Left ventricle myocardium inferior (tissue), 1 donor: ENCODE measurements at places on chromosomes 5 and 9. TPM values are rescaled to one million over a fixed set of nuclear protein-coding genes. Genes with fewer than 3 reads are reported as not detected.

GRCh38 chr5:80895523-80895922 is 64.6 kb upstream of the RASGRF2 start:
- no peak for DNase-seq

DNA sequence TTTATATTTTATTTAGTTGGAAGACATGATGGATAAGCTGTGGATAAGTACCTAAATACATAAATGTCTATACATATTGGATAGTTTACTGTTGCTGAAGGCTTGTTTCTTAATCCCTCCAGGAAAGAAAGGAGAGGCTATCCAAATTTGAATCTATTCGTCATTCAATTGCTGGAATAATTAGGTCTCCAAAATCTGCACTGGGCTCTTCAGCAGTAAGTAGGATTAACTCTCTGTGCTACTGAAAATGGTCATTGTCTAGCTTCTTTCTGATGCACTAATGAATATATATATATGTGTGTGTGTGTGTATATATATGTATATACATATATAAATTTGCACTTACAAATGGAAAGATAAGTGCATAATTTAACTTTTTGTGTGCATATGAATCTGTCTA is 198.3 kb downstream of the FER start:
- DNase-seq, result no peak

DNA sequence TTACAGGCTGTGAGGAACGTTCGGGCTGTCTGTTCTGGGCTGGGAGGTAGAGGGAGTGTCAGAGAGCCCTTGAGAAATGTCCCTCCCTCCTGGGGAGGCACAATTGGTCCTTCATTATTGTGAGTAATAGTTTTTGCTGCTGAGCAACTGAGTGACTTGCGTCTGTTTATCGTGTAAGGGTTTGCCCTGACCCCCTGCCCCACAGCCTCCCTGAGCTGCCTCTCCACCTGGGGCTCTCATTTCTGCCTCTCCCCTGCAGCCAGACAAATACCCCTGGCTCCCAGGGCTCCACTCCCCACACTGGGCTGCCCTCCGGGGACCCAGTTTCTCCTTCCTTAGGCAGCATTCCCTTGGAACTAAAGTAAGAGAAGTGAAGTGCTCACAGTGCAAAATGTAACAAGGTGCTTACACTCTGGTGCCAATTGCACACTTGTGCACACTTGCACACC is 174.9 kb upstream of the MVB12B start:
- DNase-seq, result no peak

- no peak for DNase-seq
Measured at GRCh38 chr5:89981878-89982773, 427.4 kb downstream of the CETN3 start.

GRCh38 chr5:8756498-8757084 is 789.3 kb downstream of the SEMA5A start:
- DNase-seq, result no peak

GMCL2 gene
- not detected for total RNA-seq

LMX1B gene
- total RNA-seq, result 1.3 TPM
